ENCODE measurements at places on chromosomes 11 and 22.

DNA sequence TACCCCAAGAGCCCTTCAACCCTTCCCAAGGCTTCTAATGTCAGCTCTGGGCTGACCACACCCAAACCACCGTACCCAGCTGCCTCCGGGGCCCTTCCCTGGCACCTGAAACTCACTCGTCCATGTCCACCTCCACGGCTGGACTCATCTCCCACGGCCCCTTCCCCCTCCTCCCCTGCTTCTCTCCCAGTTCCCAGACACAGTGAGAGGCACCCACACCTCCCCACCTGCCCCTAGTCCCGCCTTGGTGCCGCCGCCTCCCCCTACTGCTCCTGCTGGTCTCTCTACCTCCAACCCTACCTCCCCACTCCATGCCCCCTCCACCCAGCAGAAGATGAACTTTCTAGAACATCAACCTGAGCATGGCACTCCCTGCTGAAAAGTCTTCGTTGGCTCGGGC is 39.5 kb downstream of the ELFN2 start:
- no peak for DNase-seq

GRCh38 chr22:50342651-50343540 is at the start of gene PPP6R2:
Gene PPP6R2, plus strand, starts transcription at chr22:50343327. Its CDS starts 50,582 bp downstream, at chr22:50393909.
- DNase-seq, result peak; percentile 74

- DNase-seq, result no peak
These were observed 655.6 kb upstream of the CNTN5 start for GRCh38 chr11:98365190-98365589.

- DNase-seq, result no peak
These were observed 134.5 kb upstream of the FIBIN start for GRCh38 chr11:26859416-26859815.

DNA sequence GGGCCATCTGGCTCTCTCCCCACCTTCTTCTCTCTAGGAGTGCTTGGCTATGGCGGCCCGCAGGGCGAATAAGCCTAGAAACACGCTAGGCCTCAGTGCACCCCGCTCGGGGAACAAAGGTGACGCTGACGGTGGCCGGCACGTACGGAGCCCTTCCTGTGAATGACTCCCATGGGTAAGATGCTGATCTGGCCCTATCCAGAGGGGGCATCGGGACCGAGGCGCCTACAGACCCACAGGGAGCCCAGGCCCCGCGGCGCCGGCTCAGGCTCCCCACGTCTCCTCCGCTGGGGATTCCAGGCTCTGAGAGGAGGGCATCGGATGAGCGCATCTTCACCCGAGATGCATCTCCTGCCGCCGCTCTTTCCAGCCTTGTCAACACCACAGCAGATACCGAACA is 31.4 kb upstream of the TESMIN start:
- no peak for DNase-seq

GRCh38 chr22:48264586-48264985 is 1502.1 kb downstream of the TBC1D22A start:
- DNase-seq, result no peak

GRCh38 chr22:33898121-33898520 is 22.2 kb downstream of the LARGE1 start:
- no peak for DNase-seq

- DNase-seq, result no peak
These were observed 55.7 kb downstream of the PANX1 start for GRCh38 chr11:94184362-94184761.

- DNase-seq, result no peak
These were observed 31.3 kb downstream of the CEP57 start for GRCh38 chr11:95821640-95822039.

GRCh38 chr11:763073-763463 is 14.2 kb downstream of the GATD1 start:
- no peak for DNase-seq

DNA sequence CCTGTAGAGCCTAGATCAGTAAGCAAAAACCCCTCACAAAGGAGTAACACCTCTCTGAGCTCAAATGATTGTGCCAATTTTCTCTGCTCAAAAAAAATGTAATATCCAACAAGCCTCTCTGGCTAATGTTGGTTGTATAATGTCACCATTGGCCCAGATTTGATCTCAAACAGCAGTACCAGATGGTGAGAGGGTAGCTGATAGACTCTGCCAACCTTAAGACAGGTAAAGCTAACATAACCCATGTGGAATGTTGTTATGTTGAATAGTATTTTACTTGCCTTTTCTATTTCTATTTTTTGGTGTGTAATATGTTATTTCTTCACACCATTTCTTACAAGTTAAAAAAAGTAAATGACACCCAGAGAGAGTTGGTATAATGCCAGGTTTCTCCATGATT is 166.7 kb upstream of the GUCY1A2 start:
- no peak for DNase-seq

DNA sequence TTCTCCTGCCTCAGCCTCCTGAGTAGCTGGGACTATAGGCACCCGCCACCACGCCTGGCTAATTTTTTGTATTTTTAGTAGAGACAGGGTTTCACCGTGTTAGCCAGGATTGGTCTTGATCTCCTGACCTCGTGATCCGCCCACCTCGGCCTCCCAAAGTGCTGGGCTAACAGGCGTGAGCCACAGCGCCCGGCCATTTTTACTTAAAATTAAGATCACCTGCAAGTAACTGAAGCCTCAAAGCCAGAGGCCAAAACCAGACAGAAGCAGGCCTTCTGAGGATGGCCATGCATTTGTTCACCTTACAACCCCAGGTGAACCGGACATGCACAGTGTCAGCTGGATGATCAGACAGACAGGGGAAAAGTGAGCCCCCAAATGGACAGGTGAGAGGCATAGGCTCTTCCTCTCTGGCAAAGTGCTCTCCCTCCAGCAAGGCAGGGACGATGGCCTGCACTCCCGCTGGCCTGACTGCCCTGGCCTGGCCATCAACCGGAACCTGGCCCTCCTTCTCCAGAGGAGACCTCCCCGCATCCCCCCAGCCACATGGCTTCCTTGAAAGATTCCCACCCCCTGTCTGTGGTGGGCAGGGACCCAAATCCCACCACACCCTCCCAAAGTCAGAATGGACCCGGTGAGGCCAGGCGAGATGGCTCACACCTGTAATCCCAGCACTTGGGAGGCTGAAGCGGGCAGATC is 25.9 kb downstream of the APOBEC3H start:
- no peak for DNase-seq

GRCh38 chr11:65416841-65417701 is 5.5 kb upstream of the NEAT1 start:
- DNase-seq, result no peak

- no peak for DNase-seq
These were observed 11.1 kb downstream of the IGHMBP2 start for GRCh38 chr11:68914761-68915160.

DNA sequence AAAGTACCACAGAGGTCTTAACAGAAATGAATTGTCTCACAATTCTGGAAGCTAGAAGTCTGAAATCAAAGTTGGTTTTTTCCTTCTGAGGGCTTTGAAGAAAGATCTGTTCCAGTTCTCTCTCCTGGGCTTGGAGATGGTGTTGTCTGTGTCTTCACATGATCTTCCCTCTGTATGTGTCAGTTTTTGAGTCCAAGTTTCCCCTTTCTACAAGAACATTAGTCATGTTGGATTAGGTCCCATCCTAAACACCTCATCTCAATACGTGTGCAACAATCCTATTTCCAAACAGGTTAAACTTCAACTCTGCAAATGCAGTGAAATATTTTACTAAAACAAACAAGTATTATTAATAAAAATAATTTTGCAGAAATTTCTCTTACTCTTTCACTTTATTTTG is 3.1 kb upstream of the PTS start:
- DNase-seq, result no peak

GRCh38 chr11:32809313-32809712 is 14.9 kb upstream of the CCDC73 start:
- DNase-seq, result peak; percentile 35

GRCh38 chr11:25790396-25790795 is 541.5 kb upstream of the ANO3 start:
- DNase-seq, result no peak

DNA sequence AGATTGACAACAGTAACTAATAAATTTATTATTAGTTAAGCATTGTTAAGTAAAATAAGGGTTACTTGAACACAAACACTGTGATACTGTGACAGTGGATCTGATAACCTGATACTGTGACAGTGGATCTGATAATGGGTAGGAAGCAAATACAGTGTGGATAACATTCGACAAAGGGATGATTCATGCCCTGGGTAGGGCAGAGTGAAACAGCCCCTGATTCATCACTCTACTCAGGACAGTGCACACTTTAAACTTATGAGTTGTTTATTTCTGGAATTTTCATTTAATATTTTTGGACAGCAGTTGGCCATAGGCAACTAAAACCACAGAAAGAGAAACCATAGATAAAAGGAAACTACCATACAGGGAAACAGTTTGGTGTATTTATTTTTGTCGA is 60.8 kb upstream of the CTSC start:
- no peak for DNase-seq

- no peak for DNase-seq
These were observed 14.5 kb downstream of the HORMAD2 start for GRCh38 chr22:30094804-30095203.

DNA sequence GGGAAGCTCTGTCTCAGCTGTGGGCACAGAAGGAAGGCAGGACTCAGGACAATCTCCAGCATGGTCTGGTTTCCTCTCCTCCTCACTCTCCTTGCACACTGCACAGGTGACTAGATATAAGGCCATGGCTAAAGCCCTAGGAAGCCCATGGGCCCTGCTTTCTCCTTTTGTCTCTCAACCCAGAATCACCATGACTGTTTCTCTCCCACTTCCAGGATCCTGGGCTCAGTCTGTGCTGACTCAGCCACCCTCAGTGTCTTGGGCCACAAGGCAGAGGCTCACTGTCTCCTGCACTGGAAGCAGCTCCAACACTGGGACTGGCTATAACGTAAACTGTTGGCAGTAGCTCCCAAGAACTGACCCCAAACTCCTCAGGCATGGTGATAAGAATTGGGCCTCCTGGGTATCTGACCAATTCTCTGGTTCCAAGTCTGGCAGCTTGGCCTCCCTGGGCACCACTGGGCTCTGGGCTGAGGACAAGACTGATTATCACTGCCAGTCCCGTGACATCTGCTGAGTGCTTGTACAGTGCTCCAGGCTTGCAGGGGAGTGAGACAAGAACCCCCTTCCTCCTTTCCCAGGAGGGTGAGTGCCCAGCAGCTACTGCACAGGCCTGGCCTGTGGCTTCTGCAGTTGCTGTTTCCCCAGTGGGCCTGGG is 104.0 kb upstream of the TOP3B start:
- DNase-seq, result no peak

DNA sequence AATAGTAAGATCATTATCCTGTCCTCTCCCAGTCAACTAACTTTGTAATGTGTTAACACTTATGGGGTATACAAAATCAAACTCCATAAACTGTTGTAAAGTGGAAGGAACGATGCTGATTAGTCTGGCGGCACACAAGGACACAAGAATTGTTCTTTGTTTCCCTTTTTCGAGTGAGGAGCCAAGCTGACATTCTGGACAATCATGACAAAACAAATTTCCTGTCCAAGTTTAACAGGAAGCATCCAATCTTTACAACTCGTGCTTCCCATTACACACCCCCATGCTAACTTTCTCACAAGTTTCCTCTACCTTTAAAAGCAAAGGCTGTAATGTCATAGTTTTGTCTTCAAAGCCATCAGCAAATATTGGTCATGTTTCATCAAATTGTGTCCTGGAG is 20.4 kb upstream of the LDLRAD3 start:
- no peak for DNase-seq

- no peak for DNase-seq
These were observed 311 bp downstream of the APBB1 start for GRCh38 chr11:6418557-6419008.

- DNase-seq, result no peak
These were observed 6.3 kb downstream of the NRIP3 start for GRCh38 chr11:8997451-8997850.

GRCh38 chr11:96085319-96085930 is 161.5 kb upstream of the MTMR2 start:
- DNase-seq, result no peak

DNA sequence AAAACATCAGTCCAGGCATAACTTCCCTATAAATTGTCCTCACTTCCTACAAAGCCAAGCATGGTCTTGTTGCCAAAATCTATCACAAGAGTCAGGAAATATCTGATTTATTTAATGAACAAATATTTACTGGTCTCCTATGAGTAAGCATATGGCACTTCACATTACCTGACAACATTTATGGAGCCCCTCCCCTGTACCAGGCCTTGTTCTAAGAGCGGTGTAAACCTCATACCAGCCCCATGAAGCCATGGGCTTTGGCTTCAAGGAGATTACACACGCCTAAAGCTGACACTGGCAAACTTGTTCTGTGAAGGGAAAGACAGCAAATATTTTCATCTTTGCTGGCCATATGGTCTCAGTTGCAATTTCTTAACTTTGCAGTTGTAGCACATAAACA is 43.0 kb upstream of the EIF3D start:
- no peak for DNase-seq

DNA sequence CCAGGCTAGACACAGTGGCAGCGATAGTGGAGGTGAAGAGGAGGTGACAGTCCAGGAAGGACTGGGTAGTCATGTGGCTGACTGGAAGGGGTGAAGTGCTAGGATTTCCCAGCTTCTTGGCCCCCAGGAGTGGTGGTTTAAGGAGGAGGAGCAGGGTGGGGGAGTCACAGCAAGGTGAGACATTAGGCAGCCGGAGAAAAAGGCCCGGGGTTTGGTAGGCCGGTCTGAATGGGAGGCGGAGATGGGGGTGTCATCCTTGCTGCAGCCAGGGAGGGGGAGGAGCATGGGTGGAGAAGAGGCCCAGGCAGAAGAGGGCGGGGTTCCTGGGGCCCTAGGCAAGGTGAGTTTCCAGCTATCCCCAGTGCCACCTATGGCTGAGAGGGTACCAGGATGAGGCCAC is 6.1 kb downstream of the SIPA1 start:
- no peak for DNase-seq

DNA sequence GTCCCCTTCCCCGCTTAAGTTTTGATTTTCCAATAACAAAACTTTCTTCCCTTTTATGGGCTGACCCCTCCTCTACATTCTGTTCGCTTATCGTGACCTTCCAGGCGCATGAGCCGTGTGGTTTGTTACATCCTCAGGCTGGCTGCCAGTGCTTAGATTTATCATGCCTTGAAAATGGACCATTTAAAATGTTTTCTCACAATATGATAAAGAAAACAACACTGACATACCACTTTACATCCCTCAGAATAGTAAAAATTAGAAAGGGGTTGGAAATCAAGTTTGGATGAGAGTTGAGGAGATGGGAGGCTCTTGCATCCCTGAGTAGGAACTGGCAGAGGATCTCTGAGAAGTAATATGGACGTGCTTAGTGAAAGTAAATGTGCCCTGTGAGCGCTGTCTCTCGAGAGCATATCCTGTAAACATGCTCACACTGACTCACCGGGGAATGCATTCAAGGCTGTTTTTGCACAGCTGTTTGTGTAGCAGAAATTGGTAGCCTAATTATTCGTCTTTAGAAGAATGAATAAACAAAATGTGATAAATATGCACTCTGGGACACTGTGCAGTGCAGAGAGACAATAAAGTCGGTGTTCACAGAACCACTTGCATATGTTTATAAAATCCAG is 17.1 kb upstream of the TOLLIP start:
- no peak for DNase-seq

GRCh38 chr22:36936362-36937116 is 23.1 kb downstream of the CSF2RB start:
- no peak for DNase-seq

- DNase-seq, result no peak
These were observed 52.0 kb upstream of the SHISAL1 start for GRCh38 chr22:44364751-44365130.

Data from GM12892 (cell line).